Esophagus mucosa (tissue), 1 donor: ENCODE measurements at places on chromosomes 16 and 17. TPM values are rescaled to one million over a fixed set of nuclear protein-coding genes. Genes with fewer than 3 reads are reported as not detected.

The CPHXL2 gene
- not detected for total RNA-seq

The SPOP gene
- total RNA-seq: 27.9 TPM

The ZP2 gene
- not detected for total RNA-seq

The PRRT2 gene
- total RNA-seq: not detected

The PTX4 gene
- total RNA-seq: not detected

The ITGAX gene
- 1.9 TPM for total RNA-seq

The OR3A3 gene
- not detected for total RNA-seq

The WFIKKN1 gene
- 0.08 TPM for total RNA-seq

The MT1M gene
- total RNA-seq: 2.0 TPM

The TPSG1 gene
- total RNA-seq: 0.24 TPM

The MYH3 gene
- 0.52 TPM for total RNA-seq

The CACNG3 gene
- not detected for total RNA-seq

The SLC5A10 gene
- 0.64 TPM for total RNA-seq

The CA10 gene
- total RNA-seq: not detected

The TMC8 gene
- 2.0 TPM for total RNA-seq

The COL1A1 gene
- total RNA-seq: 42.7 TPM

The PRSS8 gene
- total RNA-seq: 59.3 TPM

The HBA2 gene
- total RNA-seq: 8.2 TPM

The RNF135 gene
- total RNA-seq: 23.7 TPM

The CEP295NL gene
- 1.7 TPM for total RNA-seq

The CHST4 gene
- 0.16 TPM for total RNA-seq

The SARM1 gene
- 1.6 TPM for total RNA-seq

The COG8 gene
- 18.4 TPM for total RNA-seq

The SDR42E2 gene
- not detected for total RNA-seq

The MILR1 gene
- total RNA-seq: 3.5 TPM

The TMEM235 gene
- not detected for total RNA-seq

The NAGPA gene
- 6.0 TPM for total RNA-seq

The HOXB5 gene
- 0.16 TPM for total RNA-seq

The KCNAB3 gene
- total RNA-seq: 0.44 TPM

The G6PC3 gene
- total RNA-seq: 24.0 TPM

The PRSS22 gene
- 97.0 TPM for total RNA-seq

The HASPIN gene
- total RNA-seq: 3.4 TPM

The SPATA22 gene
- not detected for total RNA-seq

The TP53TG3 gene
- not detected for total RNA-seq

The SLC16A6 gene
- total RNA-seq: 14.4 TPM

The GPRC5B gene
- 3.1 TPM for total RNA-seq

The HOXB9 gene
- total RNA-seq: not detected

The CCL16 gene
- total RNA-seq: not detected
